ENCODE measurements at places on chromosomes 2 and 18.

DNA sequence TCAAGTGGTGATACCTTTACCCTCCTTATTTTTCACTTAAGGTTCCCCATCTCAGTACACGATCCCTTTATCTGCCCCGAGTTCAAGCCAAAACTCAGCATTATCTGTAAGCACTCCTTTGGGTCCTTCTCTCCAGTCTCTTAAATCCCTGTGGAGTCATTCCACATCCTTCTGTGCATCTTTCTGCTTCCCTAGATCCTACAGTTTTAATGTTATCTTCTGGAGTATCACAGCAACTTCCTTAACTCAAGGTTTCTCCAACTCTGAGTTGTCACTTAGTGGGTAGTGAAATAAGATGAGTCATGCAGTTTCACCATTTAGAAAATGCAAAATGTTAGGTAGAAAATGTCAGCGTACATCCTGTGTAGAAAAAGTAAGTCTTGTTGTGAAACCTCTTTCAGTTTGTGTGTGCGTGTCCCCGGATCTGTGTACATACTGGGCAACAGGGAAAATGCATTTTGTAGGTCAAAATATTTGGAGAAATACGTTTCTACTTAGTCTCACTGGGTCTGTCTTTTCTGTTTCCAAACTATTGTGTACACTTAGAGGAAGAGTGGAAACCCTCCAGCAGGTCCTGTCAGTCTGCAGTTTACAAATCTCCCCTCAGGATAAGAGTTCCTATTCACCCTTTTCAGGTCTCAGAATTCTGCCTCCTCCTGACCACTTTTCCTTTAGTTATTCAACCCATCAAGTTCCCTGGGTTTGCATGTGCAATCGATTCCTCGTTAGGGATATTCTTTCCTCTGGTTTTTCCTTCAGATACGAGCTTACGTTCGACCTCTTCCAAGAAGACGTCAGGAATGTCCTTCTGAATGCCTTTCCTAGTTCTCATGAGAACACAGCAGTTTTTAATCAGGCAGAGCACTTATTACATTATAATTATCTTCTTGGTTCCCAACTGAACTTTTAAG, 154.8 kb downstream of the TGIF1 start:
- DNase-seq, result no peak

DNA sequence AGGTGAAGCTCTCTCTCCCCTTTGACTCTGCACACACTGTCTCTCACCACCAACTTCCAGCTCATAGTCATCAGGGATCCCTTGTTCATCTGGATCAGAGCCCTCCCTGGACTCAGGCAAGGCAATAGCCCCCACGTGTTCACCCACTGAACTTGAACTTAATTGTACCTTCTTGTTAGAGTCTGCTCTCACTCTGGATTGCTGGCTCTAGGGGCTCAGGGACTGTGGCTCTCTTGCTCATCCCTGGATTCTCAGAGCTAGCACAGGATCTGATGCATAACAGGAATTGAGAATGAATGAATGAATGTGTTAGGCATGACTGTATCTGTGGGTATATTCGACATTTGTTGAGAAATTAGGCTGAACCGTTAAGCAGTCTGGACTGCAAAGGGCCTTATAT, 16.7 kb upstream of the ASAP2 start:
- DNase-seq, result no peak

DNA sequence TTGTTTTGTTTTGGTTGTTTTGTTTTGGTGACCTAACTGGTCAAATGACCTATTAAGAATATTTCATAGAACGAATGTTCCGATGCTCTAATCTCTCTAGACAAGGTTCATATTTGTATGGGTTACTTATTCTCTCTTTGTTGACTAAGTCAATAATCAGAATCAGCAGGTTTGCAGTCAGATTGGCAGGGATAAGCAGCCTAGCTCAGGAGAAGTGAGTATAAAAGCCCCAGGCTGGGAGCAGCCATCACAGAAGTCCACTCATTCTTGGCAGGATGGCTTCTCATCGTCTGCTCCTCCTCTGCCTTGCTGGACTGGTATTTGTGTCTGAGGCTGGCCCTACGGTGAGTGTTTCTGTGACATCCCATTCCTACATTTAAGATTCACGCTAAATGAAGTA, at the start of gene TTR:
Gene TTR (plus strand): TSS at position 250 of the 400 bp plus-strand sequence. CDS start 26 bp downstream, at position 276.
- no peak for DNase-seq

GRCh38 chr2:205585449-205586383, 96.6 kb upstream of the NRP2 start:
- DNase-seq, result no peak

DNA sequence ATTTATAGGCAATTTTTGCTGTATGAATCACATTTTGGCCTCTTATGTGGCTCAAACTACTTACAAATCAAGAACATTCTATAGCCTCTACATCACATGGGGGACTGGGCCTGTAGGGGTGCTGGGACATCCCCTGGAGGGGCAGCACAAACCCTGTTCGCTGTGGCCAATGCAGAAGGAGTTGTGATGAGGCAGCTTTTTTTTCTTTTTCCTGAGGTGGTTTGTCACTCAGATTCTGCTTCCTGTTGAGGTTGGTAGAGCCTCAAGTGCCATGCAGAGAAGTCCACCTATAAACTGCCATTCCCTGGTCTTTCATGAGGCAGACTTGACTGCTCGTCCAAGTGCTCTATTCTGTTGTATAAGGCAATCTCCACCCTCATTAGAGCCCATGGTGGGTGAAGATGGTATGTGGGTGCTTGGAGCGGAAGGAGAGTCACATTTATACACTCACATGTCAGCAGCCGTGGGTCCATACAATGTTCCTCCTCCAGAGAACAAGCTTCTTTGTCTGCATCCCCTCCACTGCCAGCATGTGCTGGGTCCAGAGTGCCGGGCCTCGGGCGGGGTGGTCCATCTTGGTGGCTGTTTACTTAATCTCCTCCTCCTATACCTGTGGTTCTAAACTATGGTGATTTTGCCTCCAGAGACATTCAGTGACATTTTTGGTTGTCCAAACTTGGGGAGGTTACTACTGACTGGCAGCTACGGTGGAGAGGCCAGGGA, 120.3 kb downstream of the ACOXL start:
- DNase-seq, result no peak

DNA sequence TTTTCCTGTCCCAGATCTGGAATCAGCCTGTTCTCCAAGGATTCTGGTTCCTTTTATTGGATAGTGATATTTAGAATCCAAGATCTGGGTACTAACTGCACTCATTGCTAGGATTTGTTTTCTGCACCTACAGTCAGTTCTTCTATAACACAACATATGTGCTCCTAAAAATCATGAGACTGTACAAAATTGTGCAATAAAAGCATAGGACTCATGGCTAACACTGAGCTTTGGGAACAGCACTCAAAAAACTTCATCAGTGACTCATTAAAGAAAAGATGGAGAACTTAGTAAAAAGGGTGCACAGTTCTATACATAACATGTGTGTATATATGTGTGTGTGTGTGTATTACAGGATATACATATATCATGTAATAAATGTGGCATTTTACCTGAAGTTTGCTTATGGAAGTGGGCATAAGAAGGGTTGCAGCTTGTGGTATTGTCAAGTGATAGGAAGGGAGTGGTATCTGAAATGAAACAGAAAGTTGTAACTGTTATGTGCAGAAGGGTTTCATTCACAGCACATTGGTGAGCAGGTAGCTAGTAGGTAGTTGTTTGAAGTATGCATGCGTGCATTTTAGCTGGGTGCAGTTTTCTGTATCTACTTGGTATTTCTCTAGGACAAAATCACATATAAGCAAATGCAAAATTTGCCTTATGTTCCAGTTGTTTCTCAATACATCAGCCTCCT, 5.9 kb upstream of the SCYGR2 start:
- DNase-seq, result no peak

GRCh38 chr18:50750546-50750945, 69.3 kb downstream of the MRO start:
- no peak for DNase-seq

- DNase-seq, result no peak
These were observed 556.7 kb downstream of the CMPK2 start for GRCh38 chr2:6308986-6309385.

GRCh38 chr2:172510088-172510487, 45.8 kb upstream of the PDK1 start:
- no peak for DNase-seq

GRCh38 chr18:6015364-6015763, 120.0 kb upstream of the TMEM200C start:
- no peak for DNase-seq

DNA sequence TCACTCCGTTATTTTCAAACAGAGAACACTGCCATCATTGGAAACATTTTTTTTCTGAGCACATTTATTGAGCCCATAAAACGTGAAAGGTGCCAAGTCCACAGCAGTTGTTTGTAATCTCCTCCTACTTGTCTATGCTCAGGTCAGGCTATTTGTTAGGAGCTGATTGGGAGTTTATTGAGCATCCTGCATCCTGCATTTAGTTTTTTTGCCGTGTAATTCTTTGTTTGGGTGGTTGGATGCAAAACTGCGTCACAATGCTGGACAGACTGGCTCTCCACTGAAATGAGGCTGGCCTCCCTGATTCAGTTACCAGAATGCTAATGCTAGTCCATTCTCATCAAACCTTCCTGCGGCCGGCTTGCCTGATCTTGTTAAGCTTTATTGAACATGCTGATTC, 71.4 kb downstream of the RAPGEF4 start:
- no peak for DNase-seq

DNA sequence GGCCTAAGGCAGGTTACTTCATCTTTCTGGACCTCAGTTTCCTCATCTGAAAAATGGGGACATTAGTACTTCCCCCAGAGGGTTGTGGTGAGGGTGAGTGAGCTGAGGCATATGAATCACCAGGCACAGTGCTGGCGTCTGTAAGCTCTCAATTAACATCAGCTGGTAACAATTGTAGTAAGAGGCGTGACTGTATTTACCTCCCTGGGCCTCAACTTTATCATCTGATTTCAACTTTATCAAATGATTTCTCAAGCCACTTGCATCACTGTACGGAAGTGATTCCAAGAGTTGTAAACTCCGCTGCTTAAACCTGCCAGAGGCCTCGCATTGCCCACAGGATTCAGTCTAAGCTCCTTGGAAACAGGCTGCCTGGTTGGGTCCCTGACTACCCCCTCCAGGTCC, 53.6 kb upstream of the PKDCC start:
- no peak for DNase-seq
